AG09309 (cell line): ENCODE measurements at places on chromosomes 13 and 19.

DNA sequence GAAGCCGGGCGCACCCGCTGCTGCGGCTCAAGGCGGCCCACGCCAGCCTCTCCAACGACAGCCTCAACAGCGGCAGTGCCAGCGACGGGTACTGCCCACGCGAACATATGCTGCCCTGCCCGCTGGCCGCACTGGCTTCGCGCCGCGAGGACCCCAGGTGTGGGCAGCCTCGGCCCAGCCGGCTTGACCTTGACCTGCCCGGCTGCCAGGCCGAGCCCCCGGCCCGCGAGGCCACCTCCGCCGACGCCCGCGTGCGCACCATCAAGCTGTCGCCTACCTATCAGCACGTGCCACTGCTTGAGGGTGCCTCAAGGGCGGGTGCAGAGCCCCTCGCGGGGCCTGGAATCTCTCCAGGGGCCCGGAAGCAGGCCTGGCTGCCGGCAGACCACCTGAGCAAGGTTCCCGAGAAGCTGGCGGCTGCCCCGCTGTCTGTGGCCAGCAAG, 13.0 kb downstream of the C19orf25 start:
- DNase-seq = no peak

DNA sequence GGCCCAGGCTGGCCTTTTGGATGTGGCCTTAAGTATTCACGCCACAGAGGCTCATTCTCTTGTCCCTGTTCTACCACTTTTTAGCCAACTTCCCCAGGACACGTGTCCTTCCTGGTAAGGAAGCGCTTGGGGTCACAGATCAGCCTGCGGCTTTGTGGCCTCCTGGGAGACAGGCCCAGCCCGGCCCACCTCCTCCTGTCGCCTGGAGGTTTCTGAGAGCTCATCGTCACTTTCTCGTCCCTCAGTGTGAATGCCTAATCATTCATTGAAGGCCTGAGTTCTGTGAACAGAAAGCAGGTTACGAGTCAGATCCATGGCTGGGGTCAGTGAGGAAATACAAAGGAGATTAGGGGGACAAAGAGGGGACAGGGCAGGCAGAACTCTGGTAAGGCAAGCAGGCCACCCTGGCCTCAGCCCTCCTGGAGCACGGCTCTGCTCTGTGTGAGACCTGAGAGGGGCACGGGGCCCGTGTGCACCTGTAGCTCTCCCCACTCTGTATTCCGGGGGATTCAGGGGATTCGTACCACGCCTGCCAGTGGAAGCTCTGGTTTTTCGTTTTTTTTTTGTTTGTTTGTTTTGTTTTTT, 38.6 kb upstream of the TSHZ3 start:
- DNase-seq = no peak

DNA sequence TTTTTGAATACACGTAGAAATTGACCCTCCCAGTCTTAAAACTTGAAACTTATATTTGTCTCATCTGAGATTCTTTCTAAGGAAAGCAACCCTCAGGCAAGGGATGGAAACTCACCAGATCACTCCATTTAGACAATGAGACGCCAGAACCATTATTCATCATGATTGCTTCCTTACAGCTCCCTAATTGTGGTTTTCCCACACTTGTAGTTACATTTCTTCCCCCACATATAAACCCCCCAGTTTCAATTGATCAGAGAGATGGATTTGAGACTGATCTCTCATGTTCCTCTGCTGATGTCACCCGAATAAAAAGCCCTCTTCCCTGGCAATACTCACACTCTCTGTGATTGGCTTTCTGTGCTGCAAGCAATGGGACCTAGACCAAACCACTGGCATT, 197.9 kb upstream of the STARD13 start:
- DNase-seq = peak; percentile 42

DNA sequence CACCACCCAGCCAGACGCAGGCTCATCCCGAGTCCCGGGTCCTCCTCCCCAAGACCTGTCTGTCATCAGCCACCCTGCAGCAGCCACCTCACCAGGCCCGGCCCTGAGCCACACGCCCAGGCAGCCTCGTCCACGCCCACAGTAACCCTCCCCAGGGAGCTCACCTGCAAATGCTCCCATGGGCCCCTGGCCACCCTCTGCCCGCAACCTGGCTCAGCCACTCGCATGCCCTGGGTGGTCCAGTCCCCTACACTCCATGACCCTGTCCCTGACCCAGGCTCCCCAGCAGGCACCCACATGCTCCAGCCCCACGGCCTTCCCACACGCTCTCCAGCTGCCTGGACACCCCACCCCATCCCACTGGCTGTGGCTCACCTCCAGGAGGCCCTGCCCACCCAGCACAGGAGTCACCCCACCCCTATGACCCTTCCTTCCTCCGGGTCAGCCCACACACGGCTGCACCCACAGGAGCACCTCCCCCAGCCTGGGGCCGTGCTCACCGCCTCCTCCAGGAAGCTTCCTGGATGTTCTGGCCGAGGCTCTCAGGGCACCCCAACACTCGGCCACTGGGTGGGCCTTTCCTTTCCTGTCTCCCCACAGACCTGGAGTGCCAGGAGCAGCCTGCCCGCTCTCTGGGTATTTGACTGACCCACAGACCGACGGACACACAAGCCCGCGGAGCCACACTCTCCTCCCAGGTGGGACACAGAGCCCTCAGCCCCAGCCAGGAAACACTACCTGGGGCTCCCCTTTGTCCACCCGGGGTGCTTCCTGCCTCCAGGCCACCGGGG, 3.6 kb downstream of the TMEM259 start:
- no peak for DNase-seq

DNA sequence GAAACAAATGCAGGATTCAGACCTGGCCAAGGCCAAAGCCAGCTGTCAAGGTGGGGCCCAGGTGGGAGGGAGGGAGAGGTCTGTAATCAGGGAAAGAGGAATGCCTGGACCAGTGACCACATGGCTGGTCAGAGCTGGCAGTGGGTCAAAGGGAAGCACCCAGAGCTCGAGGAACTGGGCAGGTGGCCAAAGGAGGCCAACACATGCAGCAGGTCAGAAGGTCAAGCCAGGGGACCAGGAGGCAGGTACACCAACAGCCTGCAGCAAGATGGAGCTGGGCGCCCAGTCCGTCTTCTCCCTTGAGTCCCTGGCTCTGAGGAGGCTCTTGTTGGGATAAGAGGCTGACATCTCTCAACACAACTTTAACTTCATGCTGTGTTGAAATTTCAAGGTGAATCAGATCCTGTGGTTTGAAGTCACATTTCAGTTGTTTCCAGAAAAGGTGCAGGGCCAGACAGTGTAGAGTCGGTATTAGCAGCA, 17.1 kb downstream of the GPATCH1 start:
- DNase-seq = no peak

- DNase-seq = no peak
Measured at GRCh38 chr19:1847684-1848398, 442 bp downstream of the REXO1 start.

GRCh38 chr13:112953591-112954487, 15.2 kb upstream of the MCF2L start:
- DNase-seq = no peak

DNA sequence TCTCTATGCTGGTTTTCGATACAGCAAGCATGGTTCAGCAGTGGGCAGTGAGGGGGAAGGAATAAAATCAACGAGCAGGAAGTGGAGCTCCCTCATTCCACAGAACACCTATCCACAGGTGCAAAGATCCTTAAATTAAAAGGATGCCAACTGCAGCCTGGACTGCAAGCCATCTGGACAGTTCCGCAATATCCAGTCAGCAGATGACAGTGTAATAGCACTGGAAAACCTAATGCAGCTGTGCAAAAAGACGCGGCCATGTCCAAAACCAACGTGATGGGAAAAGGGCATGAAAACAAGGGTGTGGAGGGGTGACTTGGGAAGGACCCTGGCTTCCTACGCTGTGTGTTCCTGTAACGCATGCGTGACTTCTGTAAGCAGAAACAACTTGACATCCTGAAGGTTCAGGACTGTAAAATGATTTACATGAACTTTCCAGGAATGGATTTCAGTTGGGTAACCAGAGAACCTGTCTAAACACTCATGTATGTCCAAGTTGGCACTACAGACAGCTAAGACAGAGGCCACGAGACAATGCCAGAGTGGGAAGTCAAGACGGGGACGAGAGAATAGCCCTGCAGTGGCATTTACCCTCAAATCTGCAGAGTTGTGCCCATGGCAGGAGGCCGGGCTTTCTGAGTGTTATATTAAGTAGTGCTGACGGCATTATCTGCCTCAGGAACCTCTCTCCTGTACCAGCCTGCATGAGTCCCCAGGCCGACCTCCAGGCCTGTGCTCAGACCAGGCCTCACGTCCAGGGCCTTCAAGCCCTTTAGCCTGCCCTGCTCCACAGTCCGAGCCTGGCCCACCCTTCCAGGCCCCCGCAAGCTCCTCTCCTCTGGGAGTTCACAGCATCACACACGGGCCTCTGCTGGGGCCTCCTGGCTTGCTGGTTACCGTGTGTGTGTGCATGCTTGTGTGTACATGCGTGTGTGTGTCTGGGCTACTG, 26.5 kb downstream of the CAPS start:
- DNase-seq = no peak
